ENCODE measurements at places on chromosomes 5 and 9.

DNA sequence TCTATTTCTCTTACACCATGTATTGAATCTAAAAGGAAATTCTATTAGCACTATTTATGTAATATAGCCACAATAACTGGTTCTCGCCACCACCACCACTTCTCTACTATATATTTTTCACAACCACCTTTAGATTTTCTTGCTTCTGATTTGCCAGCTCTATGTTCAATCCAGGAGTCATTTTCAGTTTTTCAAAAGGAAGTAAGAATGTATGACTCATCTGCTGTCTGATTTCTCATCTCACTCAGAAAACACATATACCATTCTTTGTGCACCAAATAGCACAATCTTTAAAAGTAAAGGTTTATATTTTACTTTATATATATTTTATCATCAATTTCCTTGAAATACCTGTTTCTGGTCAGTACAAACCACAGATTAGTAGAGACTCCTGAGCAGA, 1127.5 kb downstream of the TAF11L14 start:
- DNase-seq = no peak

DNA sequence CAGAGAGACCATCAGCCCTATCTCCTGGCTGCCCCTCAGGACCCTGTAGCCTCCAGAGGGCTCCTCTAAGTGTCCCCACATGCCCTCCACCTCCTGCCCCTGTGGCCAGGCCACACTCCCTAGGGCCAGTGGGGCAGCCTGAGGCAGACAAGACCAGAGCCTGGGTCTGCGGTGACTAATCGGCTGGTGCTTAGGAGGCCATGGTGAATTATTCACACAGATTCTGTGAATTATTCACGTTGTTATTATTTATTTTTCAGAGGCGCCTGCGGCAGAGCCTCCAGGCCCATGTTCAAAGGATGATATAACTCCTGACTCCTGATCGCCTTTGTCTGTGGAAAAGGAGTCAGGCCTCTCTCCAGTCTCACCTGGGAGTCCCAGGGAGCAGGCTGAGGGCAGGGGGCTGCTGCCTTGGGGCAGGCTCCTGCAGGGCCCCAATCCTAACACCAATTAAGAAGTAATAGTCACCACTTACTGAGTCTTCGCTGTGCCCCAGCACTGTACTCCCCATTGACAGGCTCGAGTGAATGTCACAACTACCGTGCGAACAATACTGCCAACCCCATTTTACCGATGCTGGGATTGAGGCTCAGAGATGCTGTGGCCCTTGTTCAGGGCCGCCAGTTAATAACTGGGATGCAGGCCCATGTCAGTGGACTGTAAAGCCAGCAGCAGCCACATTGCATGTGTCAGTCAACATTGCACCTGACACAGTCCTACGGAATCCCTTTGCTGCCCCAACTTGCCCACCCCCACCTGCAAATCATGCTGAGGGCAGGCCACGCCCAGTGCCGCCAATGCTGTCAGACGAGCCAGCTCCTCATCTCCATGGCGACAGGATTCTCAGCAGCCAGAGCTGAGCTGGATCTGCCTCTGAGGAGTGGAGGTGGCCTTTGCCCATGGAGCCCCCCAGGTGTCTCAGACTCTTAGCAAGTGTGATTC, 94.9 kb downstream of the PCDH1 start:
- DNase-seq = no peak

DNA sequence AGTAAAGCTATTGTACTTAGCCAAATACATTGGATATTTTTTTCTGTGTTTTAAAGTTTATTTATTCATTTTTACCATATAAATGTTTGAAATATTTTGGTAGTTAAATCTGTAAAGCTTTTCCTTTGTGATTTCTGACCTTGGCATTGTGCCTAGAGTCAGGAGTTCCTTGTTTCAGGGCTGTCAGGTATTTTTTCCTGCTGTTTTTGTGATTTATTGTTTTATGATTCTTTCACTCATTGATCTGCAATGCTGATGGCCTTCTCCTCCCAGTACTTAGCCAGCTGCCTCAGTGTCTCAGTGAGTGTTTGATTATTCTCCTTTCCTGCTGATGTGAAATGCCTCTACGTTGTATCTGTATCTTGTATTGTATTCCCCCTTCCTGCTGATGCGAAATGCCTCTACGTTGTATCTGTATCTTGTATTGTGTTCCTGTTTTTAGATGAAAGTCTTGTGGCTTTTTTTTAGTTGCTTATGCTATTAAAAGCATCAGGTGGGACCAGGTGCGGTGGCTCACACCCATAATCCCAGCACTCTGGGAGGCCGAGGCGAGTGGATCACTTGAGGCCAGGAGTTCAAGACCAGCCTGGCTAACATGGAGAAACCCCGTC, 61.0 kb downstream of the EHMT1 start:
- DNase-seq = no peak

GRCh38 chr5:32503261-32503660, 58.7 kb upstream of the ZFR start:
- no peak for DNase-seq

GRCh38 chr9:73845539-73845938, 651.6 kb upstream of the RORB start:
- DNase-seq = no peak

DNA sequence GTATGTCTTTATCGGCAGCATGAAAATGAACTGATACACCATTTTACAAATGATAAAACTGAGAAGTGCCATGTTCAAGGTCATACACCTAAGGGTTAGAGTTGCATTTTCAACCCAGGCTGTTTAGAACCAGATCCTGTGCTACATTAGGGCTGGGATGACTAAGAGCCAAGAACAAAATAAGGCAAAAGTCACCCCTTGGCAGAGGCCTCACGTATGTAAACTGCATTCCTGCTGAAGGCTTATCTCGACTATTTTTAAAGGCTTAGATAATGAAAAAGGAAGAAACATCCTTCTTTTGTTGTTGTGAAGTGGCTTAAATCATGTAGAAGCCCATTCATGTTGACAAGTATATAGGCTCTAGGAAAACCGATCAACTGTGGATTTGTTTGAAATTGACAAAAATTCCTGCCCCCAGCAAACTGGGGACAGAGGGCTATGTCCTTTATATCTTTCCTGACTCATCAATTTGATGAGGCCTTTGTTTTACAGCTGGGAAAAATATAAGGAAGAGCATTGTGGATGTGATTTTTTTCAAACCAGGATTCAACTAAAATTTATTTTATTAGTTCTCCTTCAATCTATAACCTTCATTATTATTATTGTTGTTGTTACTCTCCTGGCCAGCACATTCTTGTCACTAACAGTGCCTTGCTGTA, 196.5 kb downstream of the SNX18 start:
- DNase-seq = no peak

DNA sequence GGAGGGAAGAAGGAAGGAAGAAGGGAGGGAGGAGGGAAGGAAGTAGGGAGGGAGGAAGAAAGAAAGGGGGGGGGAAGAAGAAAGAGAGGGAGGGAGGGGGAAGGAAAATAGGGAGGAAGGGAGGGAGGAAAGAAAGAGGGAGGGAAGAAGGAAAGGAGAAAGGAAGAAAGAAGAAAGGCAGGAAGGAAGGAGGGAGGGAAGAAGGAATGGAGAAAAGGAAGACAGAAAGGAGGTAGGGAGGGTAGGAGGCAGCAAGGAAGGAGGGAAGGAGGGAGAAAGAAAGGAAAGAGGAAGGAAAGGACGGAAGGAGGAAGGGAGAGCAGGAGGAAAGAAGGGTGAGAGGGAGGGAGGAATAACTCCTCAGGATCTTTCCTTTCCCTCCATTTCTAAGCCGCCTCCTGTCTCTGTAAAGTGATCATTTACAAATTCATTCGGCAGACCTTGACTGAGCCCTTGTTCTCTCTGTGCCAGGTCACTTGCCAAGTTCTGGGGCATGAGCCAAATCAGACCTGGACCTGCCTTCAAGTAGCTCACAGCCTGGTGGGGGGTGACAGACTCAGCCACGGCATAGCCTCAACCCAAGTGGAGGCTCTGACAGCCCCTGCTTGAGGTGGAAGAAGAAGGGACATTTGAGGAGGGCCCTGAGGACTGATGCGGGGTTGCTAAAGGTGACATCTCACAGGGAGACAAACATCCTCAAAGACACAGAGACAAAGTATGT, 69.0 kb upstream of the HRH2 start:
- DNase-seq = no peak

GRCh38 chr5:172666251-172666650, 25.2 kb downstream of the NEURL1B start:
- DNase-seq = no peak

DNA sequence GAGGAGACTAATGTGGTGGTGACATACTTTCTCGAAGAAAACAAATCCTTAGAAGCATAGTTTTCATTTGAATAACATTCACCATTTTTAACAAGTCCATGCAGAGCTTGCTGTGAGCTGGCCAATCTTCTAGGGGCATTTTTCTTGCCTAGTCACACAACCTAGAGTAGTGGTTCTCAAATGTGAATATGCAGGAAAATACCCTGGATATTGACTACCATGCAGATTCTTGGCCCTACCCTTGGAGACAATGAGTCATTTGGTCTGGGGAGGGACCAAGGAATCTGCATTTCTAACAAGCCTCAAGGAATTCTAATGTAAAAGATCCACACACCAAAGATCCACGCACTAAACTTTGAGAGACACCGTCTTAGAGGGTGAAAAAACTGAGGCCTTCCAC, 23.5 kb downstream of the GDNF start:
- no peak for DNase-seq

GRCh38 chr5:127909066-127909465, 174.5 kb upstream of the SLC12A2 start:
- DNase-seq = no peak

- no peak for DNase-seq
Measured at GRCh38 chr9:96596601-96597111, 23.0 kb downstream of the CDC14B start.

- DNase-seq = no peak
Measured at GRCh38 chr9:70753311-70753710, 338.9 kb upstream of the KLF9 start.

- DNase-seq = no peak
Measured at GRCh38 chr5:132225165-132226032, 2.3 kb downstream of the P4HA2 start.

GRCh38 chr9:72656021-72656420, 134.6 kb downstream of the TMC1 start:
- DNase-seq = no peak

GRCh38 chr9:100674419-100675122, 96.7 kb downstream of the CAVIN4 start:
- DNase-seq = no peak

DNA sequence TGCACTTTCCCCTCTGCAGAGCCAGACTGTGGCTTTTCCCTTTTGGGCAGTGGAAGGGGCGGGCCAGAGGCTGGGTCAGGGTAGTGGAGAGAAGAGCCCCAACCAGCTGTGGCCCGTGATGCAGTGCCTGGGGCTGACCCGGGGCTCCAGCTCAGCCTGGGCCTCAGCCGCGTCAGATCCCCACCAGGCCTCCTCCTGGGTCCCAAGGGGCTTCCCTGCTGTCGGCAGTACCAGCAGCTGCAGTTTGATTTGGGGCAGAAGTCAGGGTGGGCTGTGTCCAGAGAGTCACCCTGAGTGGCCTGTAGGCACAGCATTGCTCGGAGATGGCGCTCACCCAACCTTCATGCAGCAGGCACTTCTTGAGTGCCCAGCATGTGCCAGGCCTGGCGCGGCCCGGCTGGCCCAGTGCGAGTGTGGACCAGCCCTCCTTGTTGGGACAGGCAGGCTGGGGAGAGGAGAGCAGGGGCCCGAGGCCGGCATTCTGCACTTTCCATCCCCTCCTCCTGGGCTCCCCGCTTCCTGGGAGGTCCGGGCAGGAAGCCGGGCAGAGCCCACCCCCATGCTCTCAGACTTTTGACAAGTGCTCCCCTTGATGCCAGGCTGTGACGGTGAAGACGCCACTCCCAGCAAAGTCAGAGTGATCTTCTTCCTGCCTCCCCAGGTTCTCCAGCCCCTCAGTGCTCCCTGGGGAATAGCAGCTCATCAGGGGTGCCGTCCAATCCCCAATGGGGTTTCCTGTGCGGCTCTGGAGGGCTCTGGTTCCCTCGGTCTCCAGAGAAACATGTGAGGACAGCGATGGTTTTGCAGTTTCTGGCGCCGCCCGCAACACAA, 88.3 kb upstream of the COL5A1 start:
- no peak for DNase-seq

- no peak for DNase-seq
Measured at GRCh38 chr9:35814106-35814840, 569 bp downstream of the HINT2 start.

- DNase-seq = no peak
Measured at GRCh38 chr9:121765021-121765950, 113.9 kb downstream of the DAB2IP start.

GRCh38 chr9:105054491-105054890, 126.5 kb upstream of the ABCA1 start:
- DNase-seq = no peak

DNA sequence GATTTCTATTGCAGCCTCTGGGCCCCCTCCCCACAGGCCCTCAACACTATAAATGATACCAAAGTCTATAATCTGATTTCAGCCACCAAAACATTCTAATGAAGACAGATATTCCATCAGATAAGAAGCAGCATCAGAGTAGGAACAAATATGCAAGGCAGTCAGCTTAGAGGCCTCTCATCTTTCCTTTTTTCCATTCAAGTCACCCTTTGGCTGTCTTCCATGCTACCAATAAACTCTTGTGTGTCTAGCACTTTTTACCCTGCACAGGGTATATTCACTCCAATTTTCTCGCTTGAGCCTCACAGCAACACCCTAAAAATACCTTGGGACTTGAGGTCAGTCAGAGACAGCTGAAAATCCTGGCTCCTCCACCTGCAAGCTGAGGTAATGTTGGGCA, 193.7 kb downstream of the BRINP1 start:
- DNase-seq = no peak

GRCh38 chr5:111511831-111512374, 432 bp downstream of the STARD4 start:
- DNase-seq = no peak

DNA sequence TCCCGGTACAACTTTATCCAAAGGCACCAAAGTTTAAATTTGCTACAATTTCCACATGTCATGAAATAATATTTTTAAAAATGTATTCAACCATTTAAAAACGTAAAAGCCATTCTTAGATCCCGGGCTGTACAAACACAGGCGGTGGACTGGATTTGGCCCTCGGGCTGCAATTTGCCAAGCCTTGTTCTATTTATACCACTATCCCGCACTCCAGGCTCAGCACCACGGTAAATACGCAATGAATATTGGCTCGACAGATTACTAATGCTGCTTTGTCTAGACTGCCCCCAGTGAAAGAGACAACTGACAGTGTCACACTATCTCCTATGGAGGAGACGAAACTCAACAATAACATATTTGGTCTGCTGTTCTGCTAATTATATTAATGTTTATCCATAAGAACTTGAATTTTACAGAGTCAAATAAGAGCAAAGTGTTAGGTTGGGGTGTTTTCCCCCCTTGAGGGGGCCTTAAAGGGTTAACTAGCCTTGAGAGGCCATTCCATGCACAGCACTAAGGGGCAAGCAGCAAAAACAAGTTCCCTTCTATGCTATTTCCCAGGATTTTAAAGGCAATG, 98.1 kb downstream of the MARCHF11 start:
- DNase-seq = no peak

GRCh38 chr5:79691007-79691406, 1.4 kb downstream of the CMYA5 start:
- DNase-seq = no peak

- no peak for DNase-seq
Measured at GRCh38 chr5:139265001-139265400, 28.5 kb upstream of the MATR3 start.

- no peak for DNase-seq
Measured at GRCh38 chr5:115349001-115349817, 52.8 kb upstream of the CCDC112 start.

Measured in H1 (cell line).